ENCODE measurements at places on chromosomes 1 and 21.

DNA sequence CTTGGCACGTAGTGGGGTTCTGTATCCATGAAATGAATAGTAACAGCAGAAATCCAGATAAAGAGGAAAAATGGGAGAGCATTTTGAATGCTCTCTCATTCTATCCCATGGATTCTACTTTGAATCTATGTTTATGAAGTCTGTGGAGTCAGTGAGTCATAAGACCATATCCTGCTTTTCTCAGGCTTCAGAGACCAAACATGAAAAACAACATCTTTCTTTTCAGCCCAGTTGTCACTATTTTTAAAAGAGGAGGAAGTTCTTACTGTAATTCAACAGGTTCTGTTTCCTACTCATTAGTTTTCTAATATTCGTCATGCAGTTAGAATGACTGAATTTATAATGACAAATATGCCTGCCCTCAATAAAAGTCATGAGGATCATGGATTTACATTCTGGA is 39.4 kb upstream of the CD55 start:
- no peaks in the 10 kb centered on the region for H3K27me3 ChIP-seq
- H3K27ac ChIP-seq, result no peak overlapping the region
- no peak overlapping the region for H3K4me3 ChIP-seq

DNA sequence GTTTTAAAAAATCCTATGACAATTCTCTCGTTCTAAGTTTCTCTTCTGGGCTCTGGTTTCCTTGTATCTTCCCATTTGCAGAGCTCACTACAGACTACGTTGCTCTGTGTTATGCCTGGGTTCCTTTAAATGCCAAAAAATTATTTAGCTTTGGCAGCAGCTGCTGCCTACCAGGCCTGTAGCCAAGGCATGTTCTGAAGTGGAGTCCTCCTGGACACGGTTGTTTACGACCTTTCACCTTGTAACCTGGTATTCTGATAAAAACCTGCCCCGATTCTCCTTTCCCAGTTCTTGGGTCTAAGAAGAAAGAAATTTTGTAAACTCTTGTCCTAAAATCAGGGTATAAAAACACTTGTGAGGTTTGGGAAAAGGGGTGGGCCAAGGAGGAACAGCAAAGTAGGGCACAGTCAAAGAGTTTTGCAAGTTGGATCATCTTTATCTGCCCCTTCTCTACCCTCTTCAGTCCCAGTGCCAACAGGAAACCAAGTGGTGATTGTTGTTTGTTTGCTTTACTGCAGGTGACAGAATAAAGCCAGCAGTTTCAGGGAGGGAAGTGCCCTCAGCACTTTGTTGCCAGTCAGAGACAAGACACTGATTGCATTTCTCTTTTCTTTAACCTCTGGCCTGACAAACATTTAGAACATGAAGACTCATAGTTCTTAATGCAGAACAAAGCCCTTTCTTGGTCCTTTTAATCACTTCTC is 3.1 kb upstream of the TXNIP start:
- H3K4me1 ChIP-seq, result peaks cover 66% of the 10 kb centered on the region
- no peaks in the 10 kb centered on the region for H3K27me3 ChIP-seq
- peak overlapping the region; percentile 61 for H3K4me3 ChIP-seq
- peak overlapping the region; percentile 92 for H3K27ac ChIP-seq
- H3K36me3 ChIP-seq, result peaks cover 12% of the 10 kb centered on the region
- DNase-seq, result no peak

- H3K4me3 ChIP-seq, result no peak overlapping the region
- H3K4me1 ChIP-seq, result peaks cover 8% of the 10 kb centered on the region
- H3K36me3 ChIP-seq, result no peaks in the 10 kb centered on the region
- no peak overlapping the region for H3K27ac ChIP-seq
Measured at GRCh38 chr1:10765734-10766478, 30.5 kb downstream of the CASZ1 start.

DNA sequence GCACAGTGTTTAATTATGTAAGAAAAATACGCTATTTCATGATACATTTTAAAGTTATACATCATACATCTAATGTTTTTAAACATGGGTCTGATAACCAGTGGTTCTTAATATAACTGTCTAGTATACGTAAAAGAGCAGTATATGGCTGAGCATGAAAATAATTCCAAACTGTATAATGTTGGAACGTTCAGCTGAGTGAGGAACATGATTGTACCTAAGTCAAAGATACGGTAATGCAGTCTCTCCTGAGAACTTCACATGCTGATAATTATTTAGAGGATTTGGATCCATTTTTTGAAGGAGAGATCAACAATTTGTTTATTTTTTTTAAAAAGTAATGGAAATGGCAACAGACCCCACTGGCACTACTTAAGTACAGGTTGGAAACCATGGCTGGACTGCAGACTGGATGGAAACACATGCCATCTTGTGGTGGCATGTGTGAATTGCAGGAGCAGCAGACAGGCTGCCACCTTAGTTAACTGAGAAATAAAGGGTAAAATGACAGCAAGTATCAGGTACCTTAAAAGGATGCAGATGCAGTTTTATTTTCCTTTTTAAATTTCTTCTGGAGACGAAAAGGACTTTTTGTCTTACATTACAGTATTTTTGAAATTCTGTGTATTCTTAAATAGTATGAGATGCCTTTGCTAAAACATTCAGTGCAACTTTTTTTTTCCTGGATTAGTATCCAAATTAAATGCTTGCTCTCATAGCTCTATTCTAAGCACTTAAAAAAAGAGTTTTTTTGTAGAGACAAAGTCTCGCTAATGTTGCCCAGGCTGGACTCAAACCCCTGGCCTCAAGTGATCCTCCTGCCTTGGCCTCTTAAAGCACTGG is 73.8 kb downstream of the MTR start:
- peaks cover 56% of the 10 kb centered on the region for H3K36me3 ChIP-seq
- no peaks in the 10 kb centered on the region for H3K4me1 ChIP-seq
- no peak overlapping the region for H3K27ac ChIP-seq
- no peaks in the 10 kb centered on the region for H3K27me3 ChIP-seq
- no peak overlapping the region for H3K4me3 ChIP-seq
- peak; percentile 56 for DNase-seq

DNA sequence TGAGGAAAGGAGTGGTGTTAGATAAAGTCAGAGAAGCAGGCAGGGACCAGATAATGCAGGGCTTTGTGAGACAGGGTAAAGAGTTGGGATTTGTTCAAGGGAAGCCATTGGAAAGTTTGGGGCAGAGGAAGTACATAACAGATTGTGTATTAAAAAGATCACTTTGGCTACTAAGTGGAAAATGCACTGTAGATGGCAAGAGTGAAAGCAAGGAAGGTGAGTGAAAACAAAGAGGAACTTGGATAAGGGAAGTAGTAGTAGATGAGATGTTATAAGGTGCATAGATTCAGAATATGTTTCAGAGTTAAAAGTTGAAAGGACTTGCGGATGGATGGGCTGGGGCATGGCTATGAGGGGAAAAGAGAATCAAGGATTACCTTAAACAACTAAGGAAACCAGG is 17.4 kb downstream of the MRPL39 start:
- no peak for DNase-seq
- H3K4me3 ChIP-seq, result no peak overlapping the region
- H3K36me3 ChIP-seq, result peaks cover 72% of the 10 kb centered on the region
- H3K27me3 ChIP-seq, result no peaks in the 10 kb centered on the region
- no peaks in the 10 kb centered on the region for H3K4me1 ChIP-seq
- H3K27ac ChIP-seq, result no peak overlapping the region

- no peaks in the 10 kb centered on the region for H3K36me3 ChIP-seq
- no peak overlapping the region for H3K4me3 ChIP-seq
- H3K4me1 ChIP-seq, result no peaks in the 10 kb centered on the region
- no peak for DNase-seq
Measured at GRCh38 chr21:45941338-45941710, 40.2 kb upstream of the COL6A1 start.

DNA sequence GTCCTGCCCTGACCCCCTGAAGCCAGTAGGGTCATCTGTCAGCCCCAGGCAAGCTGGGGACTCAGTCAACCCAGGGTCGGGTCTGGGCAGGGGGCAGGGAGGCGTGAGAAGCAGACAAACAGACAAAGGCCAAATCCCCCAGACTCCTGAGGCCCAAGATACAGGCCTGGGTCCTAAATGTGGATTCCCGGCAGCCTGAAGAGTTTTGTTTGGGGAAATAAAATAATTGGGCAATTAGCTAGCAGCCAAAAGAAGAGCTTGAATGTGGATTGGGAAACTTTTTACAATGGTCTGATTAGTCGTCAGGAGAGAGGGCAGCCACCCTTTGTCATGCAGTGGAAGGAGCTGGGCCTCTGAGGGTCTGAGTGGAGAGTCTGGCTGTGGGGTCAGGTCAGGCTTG is 4.5 kb upstream of the LEFTY2 start:
- H3K27ac ChIP-seq, result no peak overlapping the region
- no peak for DNase-seq
- H3K27me3 ChIP-seq, result peaks cover 4% of the 10 kb centered on the region
- no peaks in the 10 kb centered on the region for H3K36me3 ChIP-seq
- no peak overlapping the region for H3K4me3 ChIP-seq

DNA sequence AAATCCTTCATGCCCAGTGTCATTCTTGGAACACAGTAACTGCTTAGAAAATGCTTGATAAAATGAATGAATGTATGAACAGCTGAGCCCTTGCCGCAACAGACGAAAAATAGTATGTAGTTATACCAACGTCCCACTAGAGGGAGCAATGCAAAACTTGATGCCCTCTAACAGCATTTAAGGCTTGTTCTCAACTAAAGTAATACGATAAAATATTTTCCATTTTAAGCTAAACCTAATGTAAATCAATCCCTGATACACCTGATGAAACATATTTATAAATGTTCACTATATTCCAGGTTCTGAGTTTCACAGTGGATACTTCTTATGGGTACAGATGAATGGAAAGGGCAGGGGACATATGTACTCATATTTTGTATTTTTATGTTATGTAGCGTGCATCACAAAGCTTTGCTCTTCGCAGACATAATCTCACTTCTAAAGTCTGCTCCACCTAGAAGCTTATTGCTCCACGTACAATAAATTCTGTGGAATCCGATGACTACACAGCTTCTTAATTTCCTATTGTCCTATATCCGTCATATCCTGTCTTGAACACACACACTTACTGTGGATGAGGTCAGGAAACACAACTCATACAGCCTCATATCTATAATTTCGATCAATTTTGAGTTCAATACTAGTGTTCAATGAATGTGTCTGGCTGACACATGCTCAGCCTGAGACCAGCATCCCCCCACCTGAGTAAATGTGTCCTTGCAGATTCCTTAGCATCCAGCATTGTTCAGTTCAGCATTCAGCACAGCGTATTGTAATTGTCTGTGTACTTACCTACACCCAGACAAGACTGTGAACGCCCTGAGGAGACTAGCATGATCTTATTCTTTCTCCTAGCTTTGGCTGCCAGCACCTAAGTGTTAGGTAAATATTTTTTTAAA is 4.4 kb upstream of the UTP25 start:
- DNase-seq, result no peak
- no peak overlapping the region for H3K4me3 ChIP-seq
- no peak overlapping the region for H3K27ac ChIP-seq
- H3K4me1 ChIP-seq, result peaks cover 18% of the 10 kb centered on the region

- no peaks in the 10 kb centered on the region for H3K36me3 ChIP-seq
- no peak for DNase-seq
- no peak overlapping the region for H3K4me3 ChIP-seq
- no peaks in the 10 kb centered on the region for H3K4me1 ChIP-seq
- H3K27me3 ChIP-seq, result no peaks in the 10 kb centered on the region
- no peak overlapping the region for H3K27ac ChIP-seq
Measured at GRCh38 chr1:94560333-94560732, 18.8 kb upstream of the F3 start.

GRCh38 chr1:162676087-162676486 is 43.8 kb downstream of the DDR2 start:
- H3K4me3 ChIP-seq, result no peak overlapping the region
- no peak for DNase-seq
- no peak overlapping the region for H3K27ac ChIP-seq
- no peaks in the 10 kb centered on the region for H3K36me3 ChIP-seq
- H3K4me1 ChIP-seq, result no peaks in the 10 kb centered on the region

DNA sequence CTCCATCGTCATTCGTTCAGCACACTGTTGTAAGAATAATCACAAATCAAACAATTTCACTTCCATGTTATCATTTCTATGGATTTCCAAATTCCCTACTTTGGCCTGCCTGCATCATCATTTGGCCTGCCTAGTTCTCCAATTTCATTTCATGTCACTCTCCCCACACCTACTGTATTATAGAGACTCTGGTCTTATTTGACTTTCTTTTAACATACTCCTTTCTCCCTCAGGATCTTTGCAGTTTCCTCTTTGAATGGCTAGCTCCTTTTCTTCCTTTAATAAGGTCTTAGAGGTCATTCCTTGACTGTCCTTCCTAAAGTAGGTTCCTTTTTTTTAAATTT is 36.3 kb upstream of the PODN start:
- no peaks in the 10 kb centered on the region for H3K27me3 ChIP-seq
- peaks cover 21% of the 10 kb centered on the region for H3K36me3 ChIP-seq
- no peak for DNase-seq
- H3K4me3 ChIP-seq, result no peak overlapping the region

- peaks cover 4% of the 10 kb centered on the region for H3K27me3 ChIP-seq
- no peak for DNase-seq
- no peak overlapping the region for H3K4me3 ChIP-seq
- H3K36me3 ChIP-seq, result no peaks in the 10 kb centered on the region
Measured at GRCh38 chr1:29639156-29639736, 402.9 kb downstream of the PTPRU start.

DNA sequence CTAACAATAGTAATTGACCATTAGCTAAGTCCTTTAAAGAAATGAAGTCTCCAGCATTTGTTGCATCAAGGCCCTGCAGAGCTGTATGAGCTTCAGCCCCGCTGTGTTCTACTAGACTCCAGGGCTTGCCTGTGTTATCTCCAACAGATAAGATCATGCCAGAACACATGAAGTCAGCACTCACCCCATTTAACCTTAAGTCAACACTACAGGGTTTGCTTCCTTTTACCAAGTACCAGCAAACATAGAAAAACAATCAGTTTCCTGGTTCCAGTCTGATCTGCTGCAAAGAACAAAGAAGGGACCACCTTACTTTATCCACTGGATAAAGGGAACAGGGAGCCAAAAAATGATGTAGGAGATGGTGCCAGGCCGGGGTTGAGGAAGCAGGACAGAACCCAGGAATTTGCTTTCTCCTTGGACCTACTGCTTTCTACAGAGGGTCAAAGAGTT is 41.3 kb upstream of the ENAH start:
- no peak overlapping the region for H3K27ac ChIP-seq
- no peaks in the 10 kb centered on the region for H3K36me3 ChIP-seq
- H3K27me3 ChIP-seq, result no peaks in the 10 kb centered on the region
- no peaks in the 10 kb centered on the region for H3K4me1 ChIP-seq
- no peak overlapping the region for H3K4me3 ChIP-seq
- DNase-seq, result no peak

GRCh38 chr21:25967181-25967900 is 203.2 kb downstream of the APP start:
- H3K4me1 ChIP-seq, result no peaks in the 10 kb centered on the region
- H3K4me3 ChIP-seq, result no peak overlapping the region
- DNase-seq, result peak; percentile 6

- no peaks in the 10 kb centered on the region for H3K4me1 ChIP-seq
- no peak overlapping the region for H3K4me3 ChIP-seq
- H3K27me3 ChIP-seq, result peaks cover 3% of the 10 kb centered on the region
- H3K36me3 ChIP-seq, result no peaks in the 10 kb centered on the region
Measured at GRCh38 chr1:152946248-152946647, 758 bp upstream of the SPRR5 start.

- H3K4me3 ChIP-seq, result no peak overlapping the region
- H3K36me3 ChIP-seq, result peaks cover 14% of the 10 kb centered on the region
- DNase-seq, result no peak
Measured at GRCh38 chr1:218324226-218324580, 20.9 kb upstream of the TGFB2 start.

GRCh38 chr1:55669293-55669692 is 454.1 kb upstream of the USP24 start:
- H3K27ac ChIP-seq, result no peak overlapping the region
- DNase-seq, result no peak
- no peaks in the 10 kb centered on the region for H3K4me1 ChIP-seq
- no peak overlapping the region for H3K4me3 ChIP-seq
- no peaks in the 10 kb centered on the region for H3K36me3 ChIP-seq
